ENCODE measurements at places on chromosomes 12 and 14. TPM values are rescaled to one million over a fixed set of nuclear protein-coding genes. Genes with fewer than 3 reads are reported as not detected.

CLEC6A gene
- total RNA-seq = not detected

DNA sequence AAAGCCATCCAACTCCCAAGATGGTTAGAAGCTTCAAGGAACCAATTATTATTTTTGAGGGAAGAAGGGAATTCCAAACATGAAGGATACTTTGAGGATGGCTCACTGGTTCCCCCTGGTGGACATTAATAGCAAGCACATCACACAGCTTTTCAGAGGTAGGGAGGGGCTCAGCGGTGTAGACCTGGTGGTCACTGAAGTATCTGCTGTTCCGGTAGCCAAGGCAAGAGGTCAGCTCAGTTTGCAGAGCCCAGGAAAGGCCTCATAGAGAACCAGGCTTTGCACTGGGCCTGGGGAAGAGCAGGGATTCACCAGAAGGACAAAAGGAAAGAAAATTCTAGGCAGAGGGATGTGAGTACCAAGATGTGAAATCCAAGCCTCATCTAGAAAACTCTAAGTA is 118.7 kb downstream of the KSR2 start:
- no peak for DNase-seq

DNA sequence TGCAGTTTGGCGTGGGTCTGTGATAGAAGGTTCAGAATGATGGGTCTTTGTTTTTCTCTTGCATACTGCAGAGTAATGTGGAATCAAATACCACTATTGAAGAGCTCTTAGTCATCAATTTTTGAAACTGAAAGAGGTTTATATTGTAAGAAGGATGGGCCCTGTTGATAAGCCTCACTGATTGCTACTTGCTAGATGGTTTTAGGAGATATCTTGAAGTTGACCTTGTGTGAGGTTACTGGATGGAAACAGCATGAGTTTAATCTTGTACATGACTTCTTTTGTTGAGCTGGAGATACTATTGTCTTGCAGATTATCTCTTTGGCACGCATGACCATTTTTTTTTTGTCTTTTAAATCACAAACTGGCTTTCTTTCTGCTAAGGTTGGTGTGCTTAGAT is 13.8 kb downstream of the BICD1 start:
- DNase-seq = no peak

DNA sequence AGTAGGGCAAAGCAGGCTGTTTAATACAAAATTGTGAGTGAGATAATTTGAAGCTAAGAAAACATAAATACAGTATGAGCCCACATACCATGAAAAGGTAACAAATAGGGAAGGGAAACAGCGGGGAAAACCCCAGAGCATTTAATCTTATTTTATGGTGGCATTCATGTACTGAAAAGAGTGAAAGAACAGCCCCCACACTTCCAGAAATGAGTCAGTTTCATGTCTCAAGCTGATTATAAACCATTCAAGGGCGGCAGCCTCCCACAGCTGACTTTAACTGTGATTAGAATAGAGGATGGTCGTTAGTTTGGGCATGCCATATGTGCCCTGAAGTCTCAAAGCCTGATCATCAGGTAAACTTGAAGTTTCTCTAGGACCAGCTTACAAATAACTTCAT is 64.5 kb downstream of the FOXG1 start:
- DNase-seq = no peak

DNA sequence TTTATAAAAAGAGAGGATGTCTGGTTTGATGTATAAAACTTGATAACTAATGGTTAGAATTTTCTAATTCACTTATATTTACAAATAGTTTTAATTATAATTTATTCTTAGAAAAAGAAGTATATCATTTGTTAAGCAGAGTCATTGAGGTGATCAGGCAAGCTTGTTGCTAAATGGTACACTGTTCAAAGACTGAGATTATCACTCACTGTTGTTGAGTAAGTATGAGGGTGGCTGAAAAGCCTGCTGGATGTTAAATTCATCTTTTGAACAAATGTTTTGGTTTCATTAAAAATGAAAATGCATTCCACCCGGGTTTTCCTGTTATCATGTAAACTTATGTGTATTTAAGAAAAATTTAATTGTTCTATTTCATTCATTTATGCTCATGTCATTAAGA is 451.8 kb downstream of the ADAMTS20 start:
- DNase-seq = no peak

- DNase-seq = no peak
These were observed 54.7 kb downstream of the PLEKHG3 start for GRCh38 chr14:64758691-64759554.

- no peak for DNase-seq
These were observed 1.8 kb downstream of the BDKRB2 start for GRCh38 chr14:96206461-96206860.

DNA sequence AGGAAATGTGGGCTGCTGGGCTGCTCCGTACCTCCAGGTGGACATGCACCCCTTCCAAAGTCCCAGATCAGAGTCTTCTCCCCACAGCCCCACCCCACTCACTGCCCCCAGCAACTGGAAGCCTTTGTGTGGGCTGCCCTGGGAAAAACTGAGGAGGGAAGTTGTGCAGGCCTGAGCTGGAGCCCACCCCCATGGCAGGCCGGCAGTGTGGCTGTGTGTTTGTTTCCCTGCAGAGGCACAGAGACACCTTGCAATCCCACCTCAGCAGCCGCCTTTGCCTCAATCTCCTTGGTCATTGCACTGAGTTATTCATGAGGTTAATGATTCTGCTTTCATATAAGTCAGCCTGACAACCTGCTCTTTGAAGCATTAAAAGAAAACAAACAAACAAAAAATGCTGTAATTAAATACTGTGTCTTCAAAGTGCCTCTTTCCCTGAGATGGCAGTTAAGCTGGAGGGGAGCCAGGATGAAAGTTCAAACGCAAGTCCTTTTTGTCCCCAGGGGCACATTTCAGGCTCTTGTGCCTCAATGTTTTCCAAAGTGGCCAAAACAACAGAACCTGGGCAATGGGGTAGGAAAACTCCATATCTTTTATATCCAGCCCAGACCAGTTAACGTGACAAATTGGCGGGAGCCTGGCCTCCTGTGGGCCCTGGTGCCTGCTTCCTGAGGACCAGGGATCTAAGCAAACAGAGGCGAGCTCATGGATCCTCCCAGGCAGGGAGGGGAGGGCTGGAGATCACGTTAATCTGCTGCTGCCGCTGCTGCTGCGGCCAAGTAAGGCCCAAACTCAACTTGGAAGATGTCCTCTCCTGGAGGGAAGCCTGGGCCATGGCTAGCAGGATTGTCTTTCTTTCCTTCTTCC is 51.9 kb upstream of the TSPAN11 start:
- no peak for DNase-seq

DNA sequence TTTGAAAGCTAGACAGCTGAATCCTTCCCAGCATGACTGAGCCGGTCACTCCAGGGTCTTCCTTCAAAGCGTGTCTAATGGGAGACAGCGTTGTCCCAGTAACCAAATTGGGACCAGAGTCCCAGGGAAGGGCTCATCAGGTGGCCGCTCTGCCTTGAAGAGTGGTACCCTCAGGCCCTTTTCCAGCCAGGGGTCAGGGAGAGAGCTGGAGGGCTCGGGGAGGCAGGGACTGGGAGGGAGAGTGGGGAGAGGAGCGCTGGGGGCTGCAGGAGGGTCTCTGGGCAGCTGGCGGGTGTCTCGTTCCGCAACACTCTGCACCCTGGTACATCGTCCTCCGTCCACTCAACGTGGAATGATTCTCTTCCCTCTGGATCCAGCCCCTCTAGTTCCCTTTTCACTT is 1.6 kb upstream of the RTL1 start:
- DNase-seq = no peak

LPAR5 gene
- total RNA-seq = not detected

GRCh38 chr12:26269562-26270284 is 74.3 kb downstream of the SSPN start:
- DNase-seq = no peak

DNA sequence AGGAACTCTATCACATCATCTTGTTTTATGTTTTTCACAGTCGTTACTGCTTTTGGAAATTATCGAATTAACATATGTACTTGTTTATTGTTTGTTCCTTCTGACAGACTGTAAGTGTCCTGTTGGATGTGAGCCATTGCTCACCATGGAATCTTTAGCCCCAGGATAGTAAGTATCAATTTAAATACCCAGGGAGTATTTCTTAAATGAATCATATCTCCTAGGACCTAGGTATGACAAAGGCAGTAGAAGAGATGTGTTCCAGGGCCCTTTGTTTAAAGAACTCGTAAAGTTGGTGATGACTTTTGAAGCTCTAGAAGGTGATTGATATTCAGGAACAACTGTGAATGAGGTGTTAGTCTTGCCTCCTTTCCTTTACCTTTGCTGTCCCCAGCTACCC is 30.3 kb upstream of the STRAP start:
- DNase-seq = no peak

GRCh38 chr14:24408764-24409163 is 10.0 kb downstream of the NYNRIN start:
- no peak for DNase-seq

DNA sequence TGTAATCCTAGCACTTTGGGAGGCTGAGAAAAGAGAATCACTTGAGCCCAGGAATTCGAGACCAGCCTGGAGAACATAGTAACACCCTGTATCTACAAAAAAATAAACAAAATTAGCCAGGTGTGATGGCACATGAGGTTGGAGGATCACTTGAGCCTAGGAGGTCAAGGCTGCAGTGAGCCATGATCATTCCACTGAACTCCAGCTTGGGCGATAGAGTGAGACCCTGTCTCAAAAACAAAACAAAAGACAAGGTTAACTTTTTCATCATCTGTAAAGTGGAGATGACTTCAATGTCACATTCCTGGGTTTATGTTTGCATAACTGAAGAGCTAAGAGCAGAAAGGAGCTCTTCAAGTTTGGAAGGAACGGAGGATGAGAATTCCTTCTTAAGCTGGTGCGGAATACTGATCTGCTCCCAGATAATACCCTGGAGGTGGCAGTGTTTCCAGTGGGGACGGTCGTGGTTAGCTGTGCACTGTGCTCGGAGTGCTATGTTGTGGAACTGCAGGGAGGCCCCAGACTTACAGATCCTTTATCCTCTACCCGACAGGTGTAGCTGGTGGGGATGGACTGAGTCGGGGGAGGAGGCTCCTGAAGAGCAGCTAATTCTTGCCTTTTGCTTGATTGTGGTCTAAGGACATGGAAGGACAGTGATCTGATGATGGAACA is 22.5 kb upstream of the BICD1 start:
- DNase-seq = no peak

HCAR1 gene
- total RNA-seq = 0.15 TPM

GRCh38 chr14:54909817-54910558 is 7.4 kb upstream of the GCH1 start:
- DNase-seq = no peak

ENDOU gene
- total RNA-seq = not detected

HOXC13 gene
- not detected for total RNA-seq

GRCh38 chr14:81205639-81206038 is 15.1 kb downstream of the GTF2A1 start:
- no peak for DNase-seq

- no peak for DNase-seq
These were observed 70.0 kb upstream of the GALNT9 start for GRCh38 chr12:132399092-132400010.

MIA2 gene
- 10.5 TPM for total RNA-seq

DNA sequence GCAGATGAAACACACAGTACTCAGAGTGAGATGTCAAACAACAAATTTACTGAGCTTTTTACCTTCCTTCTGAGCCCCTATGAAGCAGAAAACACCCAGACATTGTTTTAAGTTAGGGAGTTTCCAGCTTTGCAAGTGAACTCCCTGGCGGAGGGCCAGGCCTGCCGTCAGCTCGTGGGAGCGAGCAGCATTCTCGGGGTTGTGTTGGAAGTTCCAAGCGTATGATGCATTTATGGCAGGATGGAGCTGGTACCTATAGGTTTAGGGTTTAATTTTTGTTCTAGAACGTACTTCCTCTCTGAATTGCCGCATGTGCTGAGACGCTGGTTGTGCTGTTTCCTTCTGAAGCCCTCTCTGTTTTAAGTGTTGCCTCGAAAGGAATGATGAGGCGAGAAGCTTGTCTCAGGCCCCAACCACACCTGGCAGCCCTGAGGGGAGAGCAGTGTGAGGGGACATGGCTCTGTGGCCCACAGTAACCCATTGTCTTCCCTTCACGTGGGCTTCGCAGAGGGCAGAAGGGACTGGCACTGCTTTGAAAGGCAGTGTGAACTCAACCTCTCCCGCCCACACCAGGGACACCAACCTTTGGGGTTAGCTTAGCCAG is 76.6 kb downstream of the SSPN start:
- DNase-seq = peak; percentile 58

DNA sequence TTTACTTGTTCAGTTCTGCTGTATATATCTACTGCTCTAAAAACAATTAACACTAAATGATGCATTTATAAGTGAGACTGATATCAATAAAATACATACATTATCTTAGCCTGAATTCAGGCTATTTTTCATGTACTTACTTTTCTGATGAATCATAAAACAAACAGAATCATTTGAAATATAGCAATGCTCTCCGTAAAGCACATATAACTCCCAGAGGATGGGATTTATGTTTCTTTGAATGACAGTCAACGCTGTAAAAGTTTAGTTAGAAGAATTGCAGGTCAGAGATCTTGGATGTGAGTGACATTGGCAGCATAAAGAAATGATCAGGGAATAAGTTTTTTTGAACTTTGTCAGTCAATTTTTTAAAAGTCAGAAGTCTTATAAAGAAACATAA is 740.2 kb upstream of the NOVA1 start:
- DNase-seq = no peak

RERGL gene
- total RNA-seq = 1.1 TPM

GRCh38 chr12:28998662-28999120 is 150.4 kb upstream of the FAR2 start:
- DNase-seq = peak; percentile 7

DNA sequence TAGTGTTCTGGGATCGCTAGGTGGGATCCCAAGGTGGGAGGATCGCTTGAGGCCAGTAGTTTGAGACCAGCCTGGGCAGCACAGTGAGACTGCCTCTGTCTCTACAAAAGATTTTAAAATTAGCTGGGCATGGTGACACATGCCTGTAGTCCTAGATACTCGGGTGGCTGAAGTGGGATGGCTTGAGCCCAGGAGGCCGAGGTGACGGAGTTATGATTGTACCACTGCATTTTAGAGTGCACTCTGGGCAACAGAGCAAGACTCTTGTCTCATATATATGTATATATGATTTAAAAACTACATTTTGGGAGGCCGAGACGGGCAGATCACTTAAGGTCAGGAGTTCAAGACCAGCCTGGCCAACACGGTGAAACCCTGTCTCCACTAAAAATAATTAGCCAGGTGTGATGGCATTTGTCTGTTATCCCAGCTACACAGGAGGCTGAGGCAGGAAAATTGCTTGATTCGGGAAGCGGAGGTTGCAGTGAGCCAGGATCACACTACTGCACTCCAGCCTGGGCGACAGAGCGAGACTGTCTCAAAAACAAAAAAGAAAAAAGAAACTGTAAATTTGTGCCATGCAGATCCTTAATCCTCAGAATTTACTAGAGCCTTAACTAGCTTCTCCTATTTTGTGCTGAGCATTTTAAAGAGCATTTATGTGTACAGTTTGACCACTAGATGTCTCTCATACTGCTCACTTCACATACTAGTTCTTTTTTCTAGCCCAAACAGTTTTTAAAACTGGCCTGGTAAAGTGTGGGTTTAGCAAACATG is 114.8 kb downstream of the MON2 start:
- peak; percentile 63 for DNase-seq

SLC5A8 gene
- not detected for total RNA-seq
